Hematopoietic multipotent progenitor cell treated with erythropoietin and hydrocortisone succinate and interleukin-3 and kit ligand, for 17 days (in vitro differentiated cells): ENCODE measurements at places on chromosomes 12 and 14.

GRCh38 chr14:93951635-93952540 is 24.5 kb downstream of the ASB2 start:
- DNase-seq, result no peak

- DNase-seq, result no peak
These were observed 51.0 kb downstream of the SCFD1 start for GRCh38 chr14:30673071-30673470.

DNA sequence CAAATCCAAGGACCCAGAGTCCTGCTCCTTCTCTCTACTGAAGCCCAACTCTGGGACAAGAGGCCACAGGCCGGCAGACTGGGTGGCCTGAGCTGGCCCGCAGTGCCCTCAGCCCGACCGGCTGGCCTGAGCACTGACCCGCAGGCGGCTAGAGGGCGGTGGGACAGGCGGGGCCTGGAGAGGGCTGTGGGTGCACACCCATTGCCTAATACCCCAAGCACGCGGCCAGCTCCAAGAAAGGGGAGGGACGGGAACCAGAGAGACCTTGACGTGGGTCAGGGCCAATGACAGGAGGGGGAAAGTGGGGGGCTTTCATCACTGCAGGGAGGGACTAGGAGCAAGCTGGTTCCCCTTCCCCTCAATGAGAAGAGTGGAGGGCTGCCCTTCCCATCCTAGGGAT is 2.0 kb upstream of the WNT10B start:
- DNase-seq, result no peak

- DNase-seq, result no peak
These were observed 1.4 kb downstream of the KCNMB4 start for GRCh38 chr12:70367258-70368141.

DNA sequence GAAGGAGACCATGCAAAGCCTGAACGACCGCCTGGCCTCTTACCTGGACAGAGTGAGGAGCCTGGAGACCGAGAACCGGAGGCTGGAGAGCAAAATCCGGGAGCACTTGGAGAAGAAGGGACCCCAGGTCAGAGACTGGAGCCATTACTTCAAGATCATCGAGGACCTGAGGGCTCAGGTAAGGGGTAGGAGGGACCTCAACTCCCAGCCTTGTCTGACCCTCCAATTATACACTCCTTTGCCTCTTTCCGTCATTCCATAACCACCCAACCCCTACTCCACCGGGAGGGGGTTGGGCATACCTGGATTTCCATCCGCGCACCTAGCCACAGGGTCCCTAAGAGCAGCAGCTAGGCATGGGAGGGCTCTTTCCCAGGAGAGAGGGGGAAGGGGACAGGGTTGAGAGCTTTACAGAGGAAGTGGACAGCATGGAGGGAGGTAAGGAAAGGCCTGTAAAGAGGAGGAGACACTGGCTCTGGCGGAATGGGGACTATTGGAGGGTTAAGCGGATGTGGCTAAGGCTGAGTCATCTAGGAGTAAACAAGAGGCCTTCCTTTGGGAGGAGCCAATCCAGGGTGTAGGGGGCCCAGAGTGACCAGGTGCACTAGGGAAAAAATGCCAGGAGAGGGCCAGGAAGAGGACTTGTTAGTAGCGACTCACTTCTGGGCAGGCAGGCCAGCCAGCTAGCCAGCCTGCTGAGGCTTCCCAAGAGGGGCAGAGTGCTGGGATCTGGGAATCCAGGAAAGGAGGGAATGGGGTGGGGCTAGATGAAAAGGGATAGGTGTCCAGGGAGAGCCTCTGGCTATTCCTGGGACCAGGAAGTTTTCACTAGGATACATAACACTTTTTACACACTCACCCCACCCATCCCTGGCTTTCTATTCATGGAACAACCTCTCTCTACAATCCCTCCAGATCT is 754 bp downstream of the KRT18 start:
- no peak for DNase-seq

GRCh38 chr12:53750812-53751335 is 905 bp downstream of the CISTR start:
- no peak for DNase-seq

GRCh38 chr12:63845726-63846125 is 1.2 kb downstream of the SRGAP1 start:
- DNase-seq, result no peak

DNA sequence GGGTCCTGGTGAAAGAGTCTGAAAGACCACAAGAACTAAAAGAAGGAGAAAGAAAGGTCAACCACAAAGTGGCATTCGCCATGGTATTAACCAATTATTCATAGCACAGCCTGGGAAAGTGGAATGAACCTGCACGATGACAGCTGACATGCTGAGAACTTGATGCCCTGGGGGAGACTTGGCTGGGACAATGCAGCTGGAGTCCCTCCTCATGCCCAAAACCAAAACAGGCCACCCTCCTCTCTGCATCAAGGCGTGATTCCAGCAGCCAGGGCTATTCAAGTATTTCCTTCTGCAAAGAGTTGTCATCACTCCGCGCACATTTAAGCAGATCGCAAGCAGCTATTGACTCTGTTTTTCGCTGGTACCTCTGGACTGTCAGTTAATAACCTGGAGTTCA is 167.1 kb upstream of the NOS1 start:
- no peak for DNase-seq

- DNase-seq, result no peak
These were observed 613.4 kb upstream of the ATP2B1 start for GRCh38 chr12:90322006-90322405.

- no peak for DNase-seq
These were observed 51.4 kb downstream of the FGD4 start for GRCh38 chr12:32450768-32451167.

- DNase-seq, result no peak
These were observed 627 bp downstream of the HOXC8 start for GRCh38 chr12:54009171-54010052.

DNA sequence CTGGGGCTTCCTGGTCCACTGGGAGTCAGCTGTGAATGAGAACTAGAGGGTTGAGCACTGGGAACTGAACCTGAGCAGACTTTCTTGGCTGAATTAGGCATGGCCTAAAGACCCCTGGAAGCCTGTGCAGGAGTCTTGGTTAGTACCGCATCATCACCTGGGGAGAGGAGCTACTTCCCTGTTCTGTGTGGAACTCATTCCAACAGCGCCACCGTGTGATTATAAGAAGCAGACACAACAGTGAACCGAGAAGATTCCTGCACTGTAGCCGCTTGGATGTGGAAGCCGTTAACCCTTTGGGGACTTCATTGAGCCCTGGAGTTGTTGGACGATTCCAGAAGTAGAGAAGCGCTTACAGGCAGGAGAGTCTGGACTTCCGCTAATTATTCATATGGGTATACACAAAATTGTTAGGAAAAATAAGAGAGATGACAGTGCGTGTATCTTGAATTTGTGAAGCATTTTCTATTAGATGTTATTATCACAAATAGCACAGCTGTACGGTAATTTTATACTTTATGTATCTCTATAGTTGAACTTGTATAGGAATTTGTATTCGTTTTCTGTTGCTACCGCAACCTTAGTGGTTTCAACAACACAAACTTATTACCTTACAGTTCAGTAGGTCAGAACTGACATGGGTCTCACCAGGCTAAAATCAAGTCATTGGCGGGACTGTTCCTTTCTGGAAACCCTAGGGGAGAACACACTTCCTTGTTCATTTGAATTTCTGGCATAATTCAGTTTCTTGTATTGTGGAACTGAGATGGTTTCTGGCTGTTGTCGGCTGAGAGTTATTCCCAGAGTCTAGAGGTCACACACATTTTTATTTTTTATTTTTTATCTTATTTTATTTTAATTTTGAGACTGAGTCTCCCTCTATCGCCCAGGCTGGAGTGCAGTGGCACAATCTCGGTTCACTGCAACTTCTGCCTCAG is 100.7 kb downstream of the C2CD5 start:
- DNase-seq, result peak; percentile 59

- no peak for DNase-seq
These were observed 15.3 kb downstream of the NOC4L start for GRCh38 chr12:132159555-132160003.

DNA sequence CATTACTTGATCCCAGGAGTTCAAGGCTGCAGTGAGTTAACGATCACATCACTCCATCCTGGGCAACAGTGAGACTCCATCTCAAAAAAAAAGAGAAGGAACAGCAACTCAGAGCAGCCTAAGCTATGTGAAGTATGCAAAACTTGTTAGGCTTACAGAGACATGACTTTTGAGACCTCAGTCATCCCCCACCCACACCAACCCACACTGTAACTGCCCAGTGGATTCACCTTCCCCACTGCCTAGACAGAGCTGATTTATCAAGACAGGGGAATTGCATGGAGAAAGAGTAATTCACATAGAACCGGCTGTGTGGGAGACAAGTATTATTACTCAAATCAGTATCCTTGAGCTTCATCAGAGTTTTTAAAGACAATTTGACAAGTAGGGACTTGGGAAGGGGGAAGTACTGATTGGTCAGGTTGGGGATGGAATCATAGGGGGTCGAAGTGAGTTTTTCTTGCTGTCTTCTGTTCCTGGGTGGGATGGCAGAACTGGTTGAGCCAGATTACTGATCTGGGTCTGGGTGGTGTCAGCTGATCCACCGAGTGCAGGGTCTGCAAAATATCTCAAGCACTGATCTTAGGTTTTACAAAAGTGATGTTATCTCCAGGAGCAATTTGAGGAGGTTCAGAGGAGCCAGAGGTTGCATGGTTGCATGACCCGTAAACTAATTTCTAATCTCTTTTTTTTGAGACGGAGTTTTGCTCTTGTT is 6.2 kb upstream of the WDR89 start:
- DNase-seq, result no peak

GRCh38 chr12:54060975-54061778 is 7.5 kb downstream of the HOXC4 start:
- no peak for DNase-seq

DNA sequence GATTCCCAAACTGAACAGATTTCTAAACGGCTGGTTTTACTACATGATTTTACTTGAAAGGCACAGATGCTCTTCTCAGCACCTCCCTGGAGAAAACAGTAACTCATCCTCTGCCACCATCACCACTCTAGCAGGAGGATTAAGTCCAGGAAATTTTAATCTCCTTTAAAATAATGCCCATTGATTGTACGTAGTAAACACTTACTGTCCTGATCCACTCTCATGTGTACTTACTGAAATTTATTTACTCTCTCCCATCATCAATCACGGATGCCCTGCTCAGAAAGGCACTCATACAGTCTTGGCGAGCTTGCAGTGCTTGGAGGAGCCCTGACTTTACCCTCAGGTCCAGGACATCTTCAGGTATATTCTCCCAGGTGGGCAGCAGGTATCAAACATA is 239.8 kb upstream of the EGLN3 start:
- DNase-seq, result no peak

DNA sequence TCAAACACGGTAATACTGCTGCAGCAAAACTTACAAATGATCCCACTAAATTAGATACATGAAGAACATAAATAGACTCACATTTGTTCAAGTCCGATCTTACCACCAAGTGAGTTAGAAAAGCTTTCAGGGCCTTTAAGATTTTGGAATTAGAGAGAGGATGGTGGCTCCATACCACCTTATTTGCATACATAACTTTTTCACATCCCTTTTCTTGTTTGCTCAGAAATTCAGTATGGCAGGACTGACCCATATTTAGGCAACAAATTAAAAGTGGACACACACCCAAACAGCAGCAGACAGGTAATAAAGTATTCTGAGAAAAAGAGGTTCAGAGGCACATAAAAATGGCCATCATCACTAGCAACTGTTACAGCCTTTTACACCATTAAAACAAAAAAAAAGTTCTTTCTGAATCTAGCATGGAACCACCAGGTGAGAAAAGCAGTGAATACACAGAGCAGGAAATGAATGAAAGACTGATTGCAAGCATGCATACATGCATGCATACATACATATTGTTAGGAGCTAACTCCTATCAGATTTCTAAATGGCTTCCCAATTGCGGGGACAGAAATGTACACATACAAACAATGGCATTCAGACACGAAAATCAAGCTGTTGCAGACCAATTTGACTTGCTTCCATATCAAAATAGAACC is 23.3 kb downstream of the STXBP6 start:
- DNase-seq, result no peak

GRCh38 chr12:63302269-63302940 is 151.4 kb upstream of the AVPR1A start:
- DNase-seq, result no peak

DNA sequence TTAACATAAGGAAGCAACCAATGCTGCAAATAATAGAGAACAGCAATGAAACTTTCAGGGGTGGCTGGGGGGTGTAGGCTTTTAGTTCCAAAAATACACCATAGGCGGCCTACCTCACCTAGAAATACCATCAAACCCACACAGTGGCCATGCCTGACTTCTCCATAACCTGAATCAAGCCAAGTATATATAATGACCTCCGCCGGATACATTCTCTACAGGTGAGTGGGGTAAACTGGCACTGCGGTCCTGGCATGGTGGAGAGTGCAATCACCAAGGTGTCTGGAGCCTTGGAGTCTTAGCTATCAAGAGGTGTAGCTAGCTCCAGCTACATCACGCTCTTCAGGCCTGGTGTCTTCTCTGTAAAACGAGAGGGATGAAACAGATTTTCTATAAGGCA is 1.2 kb downstream of the ZBTB25 start:
- DNase-seq, result no peak

DNA sequence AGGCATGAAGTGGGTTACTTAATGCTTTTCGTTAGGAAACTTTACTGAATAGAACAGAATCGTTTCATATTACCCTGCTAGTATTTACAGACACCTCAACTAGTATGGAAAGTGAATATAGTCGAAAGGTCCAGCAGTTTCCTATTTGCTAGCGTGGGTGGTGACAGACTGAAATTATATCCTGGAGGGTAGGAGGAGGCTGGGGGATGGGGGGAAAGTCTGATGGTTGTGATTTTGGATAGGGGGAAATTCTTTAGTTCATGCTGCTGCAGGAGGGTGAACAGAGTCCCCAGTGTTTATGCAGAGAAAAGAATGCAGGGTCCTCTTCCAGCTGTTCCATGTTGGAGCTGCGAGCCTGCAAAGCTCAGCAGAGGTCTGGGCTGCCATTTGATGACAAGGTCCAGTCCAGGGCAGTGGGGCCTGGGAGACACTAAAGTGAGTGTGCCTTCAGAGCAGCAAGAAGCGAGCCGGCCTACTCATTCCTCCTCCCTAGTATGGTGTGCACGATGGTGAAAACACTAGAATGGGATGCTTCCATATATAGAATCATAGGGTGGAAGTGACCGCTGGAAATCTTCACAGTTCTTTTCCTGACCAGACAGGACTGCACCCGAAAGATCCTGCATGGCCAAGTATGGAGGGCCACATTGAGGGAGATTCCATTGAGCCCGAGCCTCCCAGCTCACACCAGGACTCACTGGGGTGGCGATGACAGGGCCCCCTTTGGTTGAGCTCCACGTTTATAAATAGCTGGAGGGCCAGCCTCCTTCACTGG is 2.1 kb downstream of the SAMD4A start:
- DNase-seq, result no peak

DNA sequence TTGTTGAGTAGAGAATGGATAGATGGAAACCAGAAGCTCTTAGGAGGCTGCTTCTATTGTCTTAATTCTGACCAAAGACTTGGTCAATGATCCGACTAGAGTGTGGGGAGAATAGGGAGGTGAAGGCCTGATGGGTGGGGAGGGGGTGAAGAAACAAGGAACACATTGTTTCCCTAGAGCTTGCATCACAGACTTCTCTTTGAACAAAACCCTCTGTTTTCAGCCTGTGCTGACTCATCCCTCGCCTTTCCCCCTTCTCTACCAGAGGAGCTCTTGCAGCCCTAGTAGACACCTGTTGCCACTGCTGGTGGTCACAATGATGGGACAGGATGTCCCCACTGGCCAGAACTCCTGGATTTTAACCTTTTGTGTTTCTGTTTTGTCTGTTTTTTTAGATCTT is 46.8 kb upstream of the CISTR start:
- no peak for DNase-seq

GRCh38 chr12:25366122-25366521 is 115.4 kb upstream of the KRAS start:
- no peak for DNase-seq
